Muscle of arm (tissue), 14 donors: ENCODE measurements at places on chromosomes 13 and 19.

DNA sequence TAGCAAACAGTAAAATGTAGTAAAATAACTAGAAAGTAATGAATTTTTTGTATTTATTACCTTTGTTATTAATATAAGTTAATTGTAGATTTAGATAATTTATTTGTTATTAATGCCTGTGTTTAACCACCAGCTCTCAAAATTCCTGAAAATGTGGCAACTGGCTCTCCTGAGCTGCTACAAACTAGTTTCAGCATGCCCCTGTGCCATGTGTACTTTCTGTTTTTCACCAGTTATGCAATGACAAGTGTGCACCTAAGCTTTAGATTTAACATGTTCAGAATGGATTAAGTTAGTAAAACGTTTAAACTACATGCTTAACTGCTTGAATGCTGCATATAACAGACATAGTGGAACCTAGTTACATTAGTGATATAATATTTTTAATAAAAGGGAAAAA, 88.1 kb downstream of the POSTN start:
- no peak for DNase-seq

- no peak for DNase-seq
Measured at GRCh38 chr13:41675306-41675705, 218.0 kb downstream of the RGCC start.

GRCh38 chr13:109400209-109400608, 386.2 kb downstream of the IRS2 start:
- DNase-seq: no peak

DNA sequence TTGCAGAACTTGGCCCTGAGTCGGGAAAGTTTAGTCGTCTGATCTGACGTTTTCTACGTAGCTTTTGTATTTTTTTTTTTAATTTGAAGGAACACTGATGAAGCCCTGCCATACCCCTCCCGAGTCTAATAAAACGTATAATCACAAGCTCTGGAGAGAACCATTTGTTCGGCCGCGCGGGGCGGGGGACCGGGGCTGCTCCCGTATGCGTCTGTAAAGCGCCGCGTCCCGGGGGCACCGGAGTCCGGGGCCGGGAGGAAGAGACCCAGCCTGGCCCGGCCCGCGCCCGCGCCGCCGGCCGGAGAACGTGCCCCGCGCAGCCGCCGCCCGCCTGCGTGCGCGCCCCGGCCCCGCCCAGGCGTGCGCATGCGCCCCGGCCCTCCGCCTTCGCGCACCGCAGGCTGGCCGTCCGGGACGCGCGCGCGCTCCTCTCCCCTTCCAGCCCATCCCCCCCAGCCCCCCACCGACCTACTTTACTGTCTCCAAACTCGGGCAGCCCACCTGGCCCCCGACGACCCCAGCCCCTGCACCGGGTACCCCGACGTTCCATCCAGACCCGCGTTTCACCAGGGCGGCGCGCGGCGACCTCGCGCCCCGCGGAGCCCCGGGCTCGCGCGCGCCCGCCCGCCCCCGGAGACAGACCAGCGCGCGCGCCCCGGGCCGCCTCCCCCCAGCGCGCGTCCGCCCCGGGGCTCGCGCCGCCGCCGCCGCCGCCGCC, 785 bp upstream of the USF2 start:
- peak; percentile 78 for DNase-seq

- DNase-seq: no peak
Measured at GRCh38 chr13:30923418-30923817, 9.0 kb upstream of the TEX26 start.

DNA sequence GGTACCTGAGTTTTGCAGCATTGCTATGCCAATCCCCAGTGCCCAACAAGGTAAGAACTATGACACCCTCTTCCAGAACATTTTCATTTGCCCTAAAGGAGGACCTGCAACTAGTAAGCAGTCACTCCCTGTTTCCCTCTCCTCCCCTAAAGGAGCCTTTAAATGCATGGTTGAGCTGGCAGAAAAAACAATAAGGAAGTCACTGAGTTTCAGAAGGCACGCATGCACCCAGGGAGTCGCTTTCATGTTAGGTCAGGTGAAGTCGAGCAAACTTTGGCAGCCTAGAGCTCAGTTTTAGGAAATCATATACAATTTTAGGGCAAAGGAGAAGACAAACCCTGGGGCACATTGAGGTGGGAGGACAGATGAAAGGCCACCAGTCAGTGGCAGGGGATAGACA, 11.8 kb downstream of the NLRP11 start:
- no peak for DNase-seq

- no peak for DNase-seq
Measured at GRCh38 chr19:35767288-35768081, 7.9 kb upstream of the ARHGAP33 start.

DNA sequence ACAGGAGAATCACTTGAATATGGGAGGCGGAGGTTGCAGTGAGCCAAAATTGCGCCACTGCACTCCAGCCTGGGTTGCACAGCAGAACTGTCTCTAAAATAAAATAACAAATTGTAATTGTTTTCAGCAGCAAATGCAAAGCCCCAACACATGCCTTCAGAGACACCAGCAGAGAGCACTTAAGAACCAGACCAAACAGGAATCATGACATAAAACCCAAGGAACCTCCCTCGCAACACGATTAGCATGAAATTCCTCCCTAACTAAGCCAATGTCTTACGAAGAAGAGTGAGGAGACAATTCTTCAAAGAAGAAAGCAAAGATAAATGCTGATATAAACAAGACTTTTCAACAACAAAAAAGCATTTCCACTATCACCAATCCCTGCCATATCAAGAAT, 40.1 kb downstream of the PSPC1 start:
- DNase-seq: no peak

- DNase-seq: no peak
Measured at GRCh38 chr19:2047449-2048103, 3.5 kb downstream of the MKNK2 start.

GRCh38 chr13:75454497-75454896, 27.5 kb downstream of the TBC1D4 start:
- no peak for DNase-seq

DNA sequence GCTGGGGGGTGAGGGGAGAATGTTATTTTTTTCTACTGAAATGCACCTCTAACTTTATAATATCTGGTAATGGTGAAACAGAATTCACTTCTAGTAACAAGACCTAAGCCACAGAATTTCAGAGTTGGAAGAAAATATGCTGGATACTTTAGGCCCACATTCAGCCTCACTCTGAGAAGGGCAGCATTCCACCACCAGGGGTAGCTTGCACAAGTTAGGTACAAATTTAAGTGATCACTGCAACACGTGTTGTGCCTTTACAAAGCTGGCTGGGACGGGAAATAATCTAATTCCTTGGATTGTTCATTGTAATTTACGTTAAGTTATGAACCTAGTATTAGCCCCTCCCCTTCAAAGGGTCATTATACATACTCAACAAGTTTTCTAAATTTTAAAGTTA, 192.3 kb downstream of the RGCC start:
- no peak for DNase-seq

GRCh38 chr13:101434486-101434885, 18.0 kb upstream of the ITGBL1 start:
- no peak for DNase-seq

GRCh38 chr13:43407023-43407581, 379.7 kb downstream of the ENOX1 start:
- DNase-seq: no peak

DNA sequence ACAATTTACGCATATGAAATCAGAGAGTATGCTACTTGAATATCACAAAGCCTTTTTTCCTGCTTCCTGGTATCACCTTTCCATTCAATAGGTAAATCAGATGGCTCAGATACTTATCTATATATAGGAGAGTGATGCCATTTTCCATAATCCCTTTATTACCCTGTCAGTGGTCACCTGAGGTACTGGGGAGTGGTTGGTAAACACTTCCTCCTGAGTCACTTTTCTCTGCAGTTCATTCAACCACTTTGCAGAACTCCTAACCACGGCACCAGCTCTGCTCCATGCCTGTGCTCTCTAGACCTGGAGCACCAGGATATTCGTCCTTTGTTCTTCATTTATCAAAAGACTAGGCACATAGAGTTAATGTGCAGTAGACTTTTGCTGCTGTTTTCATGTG, 748.5 kb upstream of the KLHL1 start:
- no peak for DNase-seq

DNA sequence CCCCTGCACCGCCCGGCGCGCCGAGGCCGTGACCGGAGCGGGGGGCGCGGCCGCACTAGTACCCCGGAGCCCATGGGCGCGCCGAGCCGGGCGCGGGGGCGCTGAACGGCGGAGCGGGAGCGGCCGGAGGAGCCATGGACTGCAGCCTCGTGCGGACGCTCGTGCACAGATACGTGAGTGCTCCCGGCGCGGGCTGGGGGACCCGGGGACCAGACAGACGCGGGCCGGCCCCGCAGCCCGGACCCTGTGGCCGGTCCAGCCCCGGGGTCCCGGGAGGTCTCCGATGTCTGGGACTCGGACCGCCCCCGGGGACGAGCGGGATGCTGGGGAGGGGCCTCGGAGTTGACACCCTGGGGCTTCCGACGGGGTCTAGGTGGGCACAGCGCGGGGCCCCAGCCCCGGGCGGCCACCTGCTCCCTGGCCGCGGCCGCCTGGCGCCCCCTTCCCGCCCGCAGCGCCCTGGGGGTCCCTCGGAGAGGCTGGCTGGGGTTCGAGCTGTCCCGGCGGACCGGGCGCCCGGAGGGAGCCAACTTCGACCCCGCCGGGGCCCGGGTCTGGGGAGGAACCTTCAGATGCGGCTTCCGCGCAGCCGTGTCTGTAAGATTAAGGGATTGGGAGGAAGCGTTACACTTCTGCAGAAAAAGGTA, 568 bp downstream of the ATP11A start:
- peak; percentile 38 for DNase-seq

- DNase-seq: no peak
Measured at GRCh38 chr13:77810430-77810829, 108.2 kb downstream of the EDNRB start.

DNA sequence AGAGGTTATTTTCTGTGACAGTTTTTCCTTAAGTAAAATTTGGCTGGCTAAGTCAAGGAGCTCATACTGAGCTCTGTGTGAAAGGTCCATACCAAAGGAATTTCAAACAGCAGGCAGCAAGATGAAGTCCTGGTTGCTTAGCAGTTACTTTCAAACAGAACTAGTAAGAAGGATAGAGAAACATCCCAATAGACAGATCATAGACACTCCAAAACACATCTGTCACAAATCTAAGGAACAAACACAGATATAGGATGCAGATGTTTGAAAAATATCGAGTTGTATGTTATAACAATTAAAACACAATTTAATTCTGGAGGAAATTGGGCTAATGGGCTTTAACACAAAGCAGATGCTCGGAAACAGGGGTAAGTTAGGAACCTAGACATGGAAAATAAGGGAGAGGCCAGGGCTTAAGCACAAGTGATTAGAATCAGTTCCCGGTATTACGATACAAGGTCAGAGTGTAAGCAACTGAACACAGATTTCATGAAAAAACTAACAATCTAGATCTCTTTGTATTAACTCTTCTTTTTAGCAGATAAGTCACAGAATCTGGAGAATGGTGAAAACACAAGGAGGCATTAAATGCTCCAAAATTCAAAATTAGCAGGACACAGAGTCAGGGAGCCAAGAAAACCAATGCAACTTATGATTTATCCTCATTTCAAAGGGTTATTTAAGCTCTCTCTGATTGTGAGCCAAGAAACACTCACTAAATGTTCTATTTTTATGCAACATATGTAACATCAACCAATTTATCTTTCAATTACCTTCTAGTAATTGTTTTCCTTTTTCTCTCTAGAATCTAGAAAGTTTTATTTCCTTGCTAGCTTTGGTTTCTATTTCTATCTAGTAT, 1992.9 kb upstream of the PCDH20 start:
- DNase-seq: peak; percentile 30

DNA sequence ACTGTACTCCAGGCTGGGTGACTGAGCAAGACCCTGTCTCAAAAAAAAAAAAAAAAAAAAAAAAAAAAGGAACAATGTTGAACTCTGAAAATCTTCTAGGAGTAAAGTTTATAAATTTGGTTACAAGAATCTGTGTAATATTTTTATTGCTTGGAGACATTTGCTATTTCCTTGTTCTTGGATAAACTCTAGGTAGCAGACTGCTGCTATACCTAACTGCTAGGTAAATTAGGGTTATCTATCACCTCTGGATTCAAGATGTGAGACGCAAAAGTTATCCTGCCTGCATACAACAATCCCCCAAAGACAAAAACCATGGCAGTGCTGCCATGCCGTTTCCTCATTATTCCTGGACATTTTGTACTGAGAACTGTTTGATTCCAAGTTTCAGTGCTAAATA, 33.7 kb downstream of the UBL3 start:
- DNase-seq: no peak

GRCh38 chr13:109874484-109875454, 88.4 kb upstream of the IRS2 start:
- no peak for DNase-seq

DNA sequence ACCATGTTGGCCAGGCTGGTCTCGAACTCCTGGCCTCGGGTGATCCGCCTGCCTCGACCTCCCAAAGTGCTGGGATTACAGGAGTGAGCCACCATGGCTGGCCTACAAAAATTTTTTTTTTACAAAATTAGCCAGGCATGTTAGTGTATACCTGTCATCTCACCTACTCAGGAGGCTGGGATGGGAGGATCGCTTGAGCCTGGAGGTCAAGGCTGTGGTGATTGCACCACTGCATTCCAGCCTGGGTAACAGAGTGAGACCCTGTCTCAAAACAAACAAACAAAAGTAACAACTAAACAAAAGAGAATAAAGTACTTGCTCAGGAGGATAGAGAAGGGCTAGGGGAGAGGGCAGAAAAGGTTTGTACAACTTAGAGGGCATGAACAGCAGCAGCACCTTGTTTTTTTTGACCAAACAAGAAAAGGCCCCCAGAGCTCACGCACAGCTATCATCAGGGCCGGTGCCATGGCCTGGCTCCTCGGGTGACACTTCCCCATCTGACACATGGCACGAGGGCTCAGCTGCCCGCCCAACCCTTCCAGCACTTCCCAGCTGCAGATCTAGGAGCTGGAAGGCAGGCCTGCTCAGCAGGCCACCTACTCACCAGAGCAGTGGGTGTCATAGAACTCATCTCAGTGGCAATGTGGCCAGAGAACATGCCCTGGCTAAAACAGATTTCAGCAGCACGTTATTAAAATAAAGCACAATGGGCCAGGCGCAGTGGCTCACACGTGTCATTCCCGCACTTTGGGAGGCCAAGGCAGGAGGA, 8.6 kb upstream of the SLC7A9 start:
- DNase-seq: no peak

DNA sequence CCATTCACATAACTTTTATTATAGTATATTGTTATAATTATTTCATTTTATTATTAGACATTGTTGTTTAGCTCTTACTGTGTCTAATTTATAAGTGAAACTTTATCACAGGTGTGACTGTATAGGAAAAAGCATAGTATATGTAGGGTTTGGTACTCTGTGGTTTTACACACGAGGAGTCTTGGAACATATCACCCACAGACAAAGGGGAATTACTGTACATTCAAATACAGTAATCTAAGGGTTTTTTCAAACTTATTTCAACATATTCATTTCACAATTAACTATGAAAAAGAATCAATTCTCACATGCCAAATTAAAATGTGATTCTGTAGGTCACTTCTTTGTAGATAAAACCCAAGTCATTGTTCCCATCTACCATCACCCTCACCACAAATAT, 46.0 kb downstream of the RBM26 start:
- no peak for DNase-seq

- peak; percentile 15 for DNase-seq
Measured at GRCh38 chr13:100100115-100100879, 11.4 kb downstream of the PCCA start.
